HCT116 (cell line): ENCODE measurements at places on chromosomes 3 and 15. TPM values are rescaled to one million over a fixed set of nuclear protein-coding genes. Genes with fewer than 3 reads are reported as not detected.

Gene SPTSSB
- 2.9 TPM for total RNA-seq

Gene C3orf38
- 18.6 TPM for total RNA-seq

Gene DNAJA4
- total RNA-seq: 66.6 TPM

Gene A4GNT
- total RNA-seq: not detected

Gene ANKRD34C
- total RNA-seq: not detected

Gene MCF2L2
- total RNA-seq: 1.5 TPM

Gene ANKUB1
- not detected for total RNA-seq

Gene CEP63
- total RNA-seq: 19.1 TPM

Gene RTP4
- total RNA-seq: not detected

Gene HHLA2
- total RNA-seq: not detected

DNA sequence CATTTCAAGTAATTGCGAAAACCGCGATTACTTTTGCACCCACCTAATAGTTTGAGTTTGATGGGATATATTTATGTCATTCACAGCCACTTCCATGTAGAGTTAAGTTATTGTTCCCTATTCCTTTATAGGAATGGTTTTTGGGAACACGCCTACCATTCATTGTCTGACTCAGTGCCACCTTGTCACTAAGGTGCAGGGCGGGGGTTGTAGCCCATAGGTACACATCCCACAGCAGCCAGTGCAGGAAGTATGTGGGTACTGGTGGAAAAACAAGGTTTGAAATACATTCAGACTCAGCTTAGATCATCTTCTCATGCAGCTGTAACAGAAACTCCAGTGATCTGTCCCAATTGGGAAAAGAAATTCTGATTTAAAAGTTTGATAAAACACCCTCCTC, 48.2 kb upstream of the CFAP161 start:
- H3K36me3 ChIP-seq: no peaks in the 10 kb centered on the region
- no peaks in the 10 kb centered on the region for H3K27me3 ChIP-seq
- DNase-seq: no peak
- H3K4me3 ChIP-seq: no peak overlapping the region
- H3K4me1 ChIP-seq: peaks cover 6% of the 10 kb centered on the region; the same call in 1 of the 2 replicates

DNA sequence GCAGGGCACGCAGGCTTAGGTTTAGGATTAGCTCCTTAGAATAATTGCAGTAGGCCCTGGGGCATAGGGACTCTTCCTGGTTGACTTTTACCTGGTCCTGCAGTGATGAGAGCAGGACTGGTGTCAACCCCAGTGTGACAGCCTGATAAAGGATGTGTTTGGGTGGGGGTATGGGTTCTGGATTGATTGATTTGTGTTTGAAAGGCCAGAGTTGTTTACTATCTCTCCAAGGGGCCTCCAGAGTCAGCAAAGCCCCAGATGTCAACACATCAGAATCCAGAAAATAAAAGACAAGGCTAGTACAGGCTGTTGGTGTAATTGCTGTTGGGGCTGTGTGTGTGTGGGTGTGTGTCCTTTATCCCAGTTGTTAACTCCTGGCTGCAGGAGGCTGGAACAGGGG, 122.3 kb downstream of the CHRNA7 start:
- H3K27ac ChIP-seq: no peak overlapping the region
- H3K4me1 ChIP-seq: no peaks in the 10 kb centered on the region
- no peaks in the 10 kb centered on the region for H3K36me3 ChIP-seq
- DNase-seq: no peak
- H3K27me3 ChIP-seq: no peaks in the 10 kb centered on the region
- no peak overlapping the region for H3K4me3 ChIP-seq

DNA sequence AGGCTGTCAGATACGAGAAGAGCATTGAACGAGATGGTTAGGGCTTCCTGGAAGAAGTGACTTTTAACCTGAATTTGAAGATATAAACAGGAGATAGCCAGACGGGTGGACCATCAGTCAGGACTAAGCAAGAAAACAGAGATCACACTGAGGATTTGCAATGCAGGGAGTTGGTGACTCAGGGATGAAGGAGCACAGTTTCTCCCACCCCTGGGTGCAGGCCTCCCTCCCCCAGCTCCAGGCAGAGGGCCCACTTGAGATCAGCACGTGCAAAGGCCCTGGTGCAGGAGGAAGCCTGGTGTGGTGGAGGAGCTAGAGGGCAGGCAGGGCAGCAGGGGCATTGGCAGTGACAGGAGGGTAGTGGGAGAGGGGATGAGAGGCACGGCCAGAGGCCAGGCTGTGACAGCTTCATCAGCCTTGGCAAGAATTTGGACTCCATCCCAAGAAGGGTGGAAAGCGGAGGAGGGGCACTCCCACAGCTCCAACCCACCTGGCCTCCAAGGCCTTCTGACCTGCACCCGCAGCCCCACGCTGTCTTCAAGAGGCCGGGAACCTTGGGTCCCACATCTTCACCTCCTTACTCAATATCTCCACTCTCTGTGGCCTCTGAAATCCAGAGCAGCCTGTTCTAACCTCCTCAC, 8.7 kb upstream of the PCSK6 start:
- no peak overlapping the region for H3K4me3 ChIP-seq
- 0 out of 2 replicates have a peak, but pooled peaks cover 3% of the 10 kb centered on the region for H3K27me3 ChIP-seq
- no peaks in the 10 kb centered on the region for H3K36me3 ChIP-seq
- H3K4me1 ChIP-seq: peaks cover 12% of the 10 kb centered on the region
- DNase-seq: no peak

- H3K27me3 ChIP-seq: peaks cover 25% of the 10 kb centered on the region; the same call in 1 of the 2 replicates
- H3K4me1 ChIP-seq: no peaks in the 10 kb centered on the region
- H3K4me3 ChIP-seq: no peak overlapping the region
- no peak overlapping the region for H3K27ac ChIP-seq
These were observed 103.6 kb upstream of the PFN2 start for GRCh38 chr3:150074277-150074676.

DNA sequence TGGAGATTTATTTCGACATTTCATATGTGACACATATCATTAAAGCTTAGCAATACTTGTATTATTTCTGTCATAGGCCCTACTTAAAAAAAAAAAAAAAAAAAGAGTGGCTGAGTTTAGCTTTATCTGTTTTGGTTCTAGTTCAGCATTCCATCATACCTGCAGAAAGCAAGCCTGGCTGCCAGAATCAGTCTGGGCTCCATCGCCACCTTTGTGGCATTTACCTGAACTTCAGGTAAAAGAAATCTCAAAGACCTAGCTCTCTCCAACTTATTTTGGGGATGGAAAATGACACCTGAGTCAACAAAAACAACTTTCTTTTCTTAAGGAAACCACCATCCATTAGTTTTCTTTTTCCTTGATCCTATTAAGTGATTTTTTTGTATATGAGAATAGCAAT, 82.1 kb downstream of the NEK10 start:
- DNase-seq: no peak
- H3K36me3 ChIP-seq: no peaks in the 10 kb centered on the region
- no peaks in the 10 kb centered on the region for H3K27me3 ChIP-seq
- no peaks in the 10 kb centered on the region for H3K4me1 ChIP-seq
- no peak overlapping the region for H3K27ac ChIP-seq
- H3K4me3 ChIP-seq: no peak overlapping the region

DNA sequence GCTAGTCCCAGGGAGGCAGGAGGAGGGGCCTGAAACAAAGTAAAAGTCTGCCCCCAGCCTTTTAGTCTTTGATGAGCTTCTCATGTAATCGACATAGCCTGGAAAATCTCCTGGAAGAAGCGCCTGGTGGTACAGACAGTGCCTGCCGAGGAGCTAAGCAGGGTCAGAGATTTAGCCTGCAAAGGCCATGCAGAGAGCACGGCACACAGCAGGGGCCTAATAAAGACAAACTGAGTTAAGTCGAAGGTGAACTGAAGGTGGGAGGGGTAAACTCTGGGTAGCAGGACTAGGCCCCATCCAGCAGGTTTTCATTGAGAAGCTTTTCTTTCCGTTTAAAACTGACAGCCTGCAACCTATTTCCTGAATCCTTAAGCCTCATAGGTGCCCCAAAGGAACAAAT, 115.5 kb upstream of the ABHD17C start:
- no peak overlapping the region for H3K4me3 ChIP-seq
- DNase-seq: no peak
- no peaks in the 10 kb centered on the region for H3K36me3 ChIP-seq
- H3K27ac ChIP-seq: no peak overlapping the region

- no peak for DNase-seq
- no peak overlapping the region for H3K4me3 ChIP-seq
- no peaks in the 10 kb centered on the region for H3K27me3 ChIP-seq
- 0 out of 2 replicates have a peak, but pooled peaks cover 3% of the 10 kb centered on the region for H3K4me1 ChIP-seq
These were observed 74.9 kb downstream of the PFN2 start for GRCh38 chr3:149895769-149896168.

DNA sequence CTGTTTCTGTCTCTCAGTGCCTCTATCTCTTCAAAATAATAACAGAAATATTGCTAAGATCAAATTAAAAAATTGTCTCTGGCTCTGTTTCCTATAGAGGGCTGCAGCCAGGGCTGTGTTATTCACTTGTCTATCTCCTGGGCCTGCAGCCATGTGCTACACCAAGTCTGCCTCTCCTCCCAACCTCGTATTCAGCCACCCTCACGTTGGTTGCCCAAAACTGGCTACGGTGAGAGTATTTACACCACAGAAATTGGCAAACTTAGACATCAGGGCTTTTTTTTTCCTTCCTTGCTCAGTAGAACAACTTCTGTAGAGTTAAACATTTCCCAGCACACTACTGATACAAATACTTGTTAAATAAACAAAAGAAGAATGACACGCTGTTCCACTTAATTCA, 320.9 kb upstream of the ICE2 start:
- H3K27ac ChIP-seq: no peak overlapping the region
- H3K4me1 ChIP-seq: no peaks in the 10 kb centered on the region
- no peaks in the 10 kb centered on the region for H3K36me3 ChIP-seq
- peaks cover 31% of the 10 kb centered on the region for H3K27me3 ChIP-seq

GRCh38 chr3:55597641-55598040, 110.5 kb upstream of the WNT5A start:
- H3K4me3 ChIP-seq: no peak overlapping the region
- H3K4me1 ChIP-seq: no peaks in the 10 kb centered on the region
- no peaks in the 10 kb centered on the region for H3K27me3 ChIP-seq
- DNase-seq: no peak

DNA sequence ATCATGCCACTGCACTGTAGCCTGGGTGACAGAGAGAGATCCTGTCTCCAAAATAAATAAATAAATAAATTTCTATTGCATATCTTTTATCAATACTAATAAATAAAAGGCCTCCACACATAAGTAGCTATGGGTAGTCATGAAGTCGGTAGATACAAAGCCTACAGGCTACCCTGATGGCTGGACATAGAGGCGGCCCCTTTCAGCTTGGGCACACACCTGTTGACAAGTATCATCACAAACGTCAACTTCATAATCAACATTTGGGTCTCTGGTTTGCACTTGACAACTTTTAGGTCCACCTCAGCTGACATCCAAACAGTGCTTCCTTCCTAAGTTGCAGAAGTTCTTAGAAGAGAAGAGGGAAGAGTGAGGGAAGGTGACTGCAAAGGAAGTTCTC, 53.4 kb downstream of the ITGA11 start:
- no peak for DNase-seq
- no peak overlapping the region for H3K27ac ChIP-seq
- no peaks in the 10 kb centered on the region for H3K27me3 ChIP-seq
- no peak overlapping the region for H3K4me3 ChIP-seq
- H3K4me1 ChIP-seq: no peaks in the 10 kb centered on the region
- no peaks in the 10 kb centered on the region for H3K36me3 ChIP-seq

- no peaks in the 10 kb centered on the region for H3K27me3 ChIP-seq
- peaks cover 2% of the 10 kb centered on the region for H3K4me1 ChIP-seq
- no peak overlapping the region for H3K4me3 ChIP-seq
- DNase-seq: no peak
- H3K36me3 ChIP-seq: no peaks in the 10 kb centered on the region
- H3K27ac ChIP-seq: no peak overlapping the region
These were observed 80.2 kb downstream of the RAB11A start for GRCh38 chr15:65949491-65949890.

DNA sequence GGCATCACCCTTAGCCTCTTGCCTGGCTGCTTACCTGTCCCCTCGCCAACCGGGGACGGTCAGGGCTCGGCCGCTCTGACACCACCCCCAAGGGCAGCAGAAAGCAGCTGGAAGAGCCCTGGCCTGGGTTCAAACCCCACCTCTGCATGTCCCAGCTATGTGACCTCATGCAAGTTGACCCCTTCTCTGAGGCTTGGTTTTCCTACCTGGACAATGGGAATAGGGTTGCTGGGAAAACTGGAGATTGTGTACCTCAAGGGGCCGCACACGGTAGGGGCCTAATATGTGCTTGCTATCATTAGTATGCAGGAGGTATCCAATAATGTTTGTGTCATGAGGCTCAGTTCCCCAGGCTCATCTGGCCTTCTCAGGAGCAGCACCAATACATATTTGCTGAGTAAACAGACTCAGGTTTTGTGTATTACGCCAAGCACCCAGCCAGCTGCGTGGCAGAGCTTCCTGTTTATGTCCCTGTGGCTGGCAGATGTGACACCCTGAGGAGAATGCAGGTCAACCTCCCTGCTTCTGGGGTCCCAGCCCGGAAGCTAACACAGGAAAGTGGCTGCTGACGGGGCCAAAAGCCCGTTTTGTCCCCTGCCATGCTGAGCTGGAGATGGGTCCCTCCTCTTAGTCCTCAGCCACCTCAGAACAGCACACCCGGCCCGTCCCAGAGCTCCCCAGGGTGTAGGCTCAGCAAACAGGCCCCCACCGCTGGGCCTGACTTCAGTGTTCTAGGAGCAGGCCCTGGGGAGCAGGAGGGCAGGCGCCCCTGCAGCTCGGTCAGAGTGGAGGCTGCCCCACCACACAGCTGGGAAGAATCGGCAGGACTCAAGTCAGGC, 29.7 kb downstream of the PLXND1 start:
- H3K4me1 ChIP-seq: no peaks in the 10 kb centered on the region
- H3K4me3 ChIP-seq: no peak overlapping the region
- no peak for DNase-seq
- H3K27me3 ChIP-seq: no peaks in the 10 kb centered on the region
- no peaks in the 10 kb centered on the region; the same call in 1 of the 2 replicates for H3K36me3 ChIP-seq

- peaks cover 14% of the 10 kb centered on the region for H3K4me1 ChIP-seq
- H3K27me3 ChIP-seq: no peaks in the 10 kb centered on the region
- no peak overlapping the region for H3K4me3 ChIP-seq
- no peak for DNase-seq
These were observed 649.8 kb upstream of the NR2F2 start for GRCh38 chr15:95680728-95681127.

DNA sequence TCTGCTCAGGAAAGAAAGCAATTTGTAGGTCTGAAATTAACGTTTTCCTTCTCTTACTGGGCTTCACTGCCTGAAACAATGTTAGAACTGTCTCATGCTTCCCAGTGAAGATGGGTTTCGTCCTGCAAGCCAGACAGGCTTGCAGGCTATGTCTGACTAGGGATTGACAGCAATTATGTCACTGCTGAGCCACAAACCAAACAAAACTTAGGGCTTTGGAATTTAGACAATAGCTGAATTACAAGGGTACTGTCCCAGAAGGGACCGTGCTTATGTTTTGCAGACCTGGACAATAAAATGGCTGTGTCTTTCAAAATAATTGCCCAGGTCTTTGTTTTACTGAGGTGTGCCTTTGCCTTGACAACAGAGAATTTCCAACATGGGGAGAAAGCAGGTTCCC, 46.3 kb upstream of the CCDC80 start:
- peaks cover 12% of the 10 kb centered on the region for H3K4me1 ChIP-seq
- no peaks in the 10 kb centered on the region for H3K36me3 ChIP-seq
- H3K27me3 ChIP-seq: no peaks in the 10 kb centered on the region
- no peak overlapping the region for H3K4me3 ChIP-seq
- no peak overlapping the region for H3K27ac ChIP-seq
- no peak for DNase-seq
